Activated CD4-positive, alpha-beta T cell treated with anti-CD3 and anti-CD28 coated beads, Interleukin-2, Interleukin-6, amounts not matched to agents 100 ng/mL and 50 ng/mL, durations not matched to agents 16 hours and 8 hours (primary cell): ENCODE measurements at places on chromosomes 4 and X.

DNA sequence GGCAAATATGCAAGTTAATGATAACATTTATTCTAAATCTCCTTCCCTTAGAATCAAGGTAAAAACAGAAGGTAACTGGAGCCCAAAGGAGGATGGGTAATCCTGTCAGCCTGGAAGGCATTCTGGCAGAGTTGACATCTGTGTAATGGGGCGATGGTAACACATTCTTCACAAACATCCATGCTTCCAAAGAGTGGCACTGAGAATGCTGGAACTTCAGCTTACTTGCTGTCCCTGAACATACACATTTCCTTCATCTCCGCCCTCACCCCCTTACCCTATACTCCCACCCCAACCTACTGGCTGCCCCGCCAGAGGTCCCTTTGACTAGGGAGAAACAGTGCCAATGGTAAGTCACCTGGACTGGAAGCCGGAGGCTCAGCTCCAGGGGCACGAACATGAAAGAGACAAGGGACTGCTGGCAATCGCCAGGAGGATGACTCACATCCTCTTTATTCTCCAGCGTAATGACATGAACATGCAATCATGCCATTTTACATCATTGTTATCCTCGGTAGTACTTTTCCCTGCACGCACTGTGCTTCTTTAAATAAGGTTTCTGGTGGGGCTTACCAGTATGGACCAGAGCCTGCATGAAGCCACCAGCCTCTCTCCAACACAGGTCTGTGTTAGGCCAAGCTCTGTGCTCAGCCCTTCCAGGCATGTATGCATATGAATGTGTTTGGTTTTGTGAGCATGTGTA, 694.2 kb upstream of the TENM3 start:
- no peak for DNase-seq

DNA sequence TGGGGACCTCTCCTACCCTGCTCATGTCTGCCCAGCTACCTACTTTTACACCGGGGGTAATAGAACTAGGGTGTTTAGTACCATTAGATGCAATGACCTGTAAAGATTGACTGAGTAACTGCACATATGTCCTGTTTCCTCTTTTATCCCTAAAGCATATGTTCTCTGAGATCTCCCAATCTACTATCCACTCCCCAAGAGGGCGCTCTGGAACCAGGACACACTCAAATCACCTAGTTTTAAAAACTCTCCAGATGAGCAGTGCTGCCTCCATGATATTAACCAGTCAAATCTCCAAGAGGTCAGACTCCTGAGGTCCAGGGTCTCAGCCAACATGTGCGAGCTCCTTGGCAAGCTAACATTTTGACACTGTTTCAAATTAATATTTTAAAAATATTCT, 87.0 kb upstream of the TSPAN5 start:
- DNase-seq: peak; percentile 3

DNA sequence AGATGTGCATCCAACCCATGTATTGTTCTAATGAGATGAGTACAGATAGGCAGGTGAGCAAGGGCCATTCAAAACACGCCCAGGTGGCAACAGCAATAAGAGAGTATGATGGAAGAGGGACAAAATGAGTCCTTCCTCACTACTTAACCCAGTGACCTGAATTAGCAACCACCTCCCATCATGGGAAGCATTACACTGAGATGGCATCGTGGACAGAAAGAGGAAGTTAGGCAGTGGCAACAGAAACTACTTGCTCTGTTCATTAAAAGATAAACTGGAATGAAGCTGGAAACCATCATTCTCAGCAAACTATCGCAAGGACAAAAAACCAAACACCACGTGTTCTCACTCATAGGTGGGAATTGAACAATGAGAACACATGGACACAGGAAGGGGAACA, 17.2 kb downstream of the RXFP1 start:
- no peak for DNase-seq

DNA sequence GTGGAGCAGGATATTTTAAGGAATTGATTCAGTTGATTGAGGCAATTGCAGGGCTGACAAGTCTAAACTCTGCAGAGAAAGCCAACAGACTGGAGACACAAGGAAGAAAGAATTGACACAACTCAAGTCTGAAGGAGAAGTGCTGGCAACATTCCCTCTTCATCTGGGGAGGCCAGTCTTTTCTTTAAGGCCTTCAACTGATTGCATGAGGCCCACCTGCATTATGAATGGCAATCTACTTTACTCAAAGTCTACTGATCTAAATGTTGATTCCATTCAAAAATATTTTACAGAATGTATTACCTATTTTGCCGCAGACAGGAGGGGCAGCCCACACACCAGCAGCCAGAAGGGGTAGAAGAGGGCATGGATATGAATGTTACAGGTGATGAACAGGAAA, 425.2 kb downstream of the PCDH10 start:
- no peak for DNase-seq

DNA sequence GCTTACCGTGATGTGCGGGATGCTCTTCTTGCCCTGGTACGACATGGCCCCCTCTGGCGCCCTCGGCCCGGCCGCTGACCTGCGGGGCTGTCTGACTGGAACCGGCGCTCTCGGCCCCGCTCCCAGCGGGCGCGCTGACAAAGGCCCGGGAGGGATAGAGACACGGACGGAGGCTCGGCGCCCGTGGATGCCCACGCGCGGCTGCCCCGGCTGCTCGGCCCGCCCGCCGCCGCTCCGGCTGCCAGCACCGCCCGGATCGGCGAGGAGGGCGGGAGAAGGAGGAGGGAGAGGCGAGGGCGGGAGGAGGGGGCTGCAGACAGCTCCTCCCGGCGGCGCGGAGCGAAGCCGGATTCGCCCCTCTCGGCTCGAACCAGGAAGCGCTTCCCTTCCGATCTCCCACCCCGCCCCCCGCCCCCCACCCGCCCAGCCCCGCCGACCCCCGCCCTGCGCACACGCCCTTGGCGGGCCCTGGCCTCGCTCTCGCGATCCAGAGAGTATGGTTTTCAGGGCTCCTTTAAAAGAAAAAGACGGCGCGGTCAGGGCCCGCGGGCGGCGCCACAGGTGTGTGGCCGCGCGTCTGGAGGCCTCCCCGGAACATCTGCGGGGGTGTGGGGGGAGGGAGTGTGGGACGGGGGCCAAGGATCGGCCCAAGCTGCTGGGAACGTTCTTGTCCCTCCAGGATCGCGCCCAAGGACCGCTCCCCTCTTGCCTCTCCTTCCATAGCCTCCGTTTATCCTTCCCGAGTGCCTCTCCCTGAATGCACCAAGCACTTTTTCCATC, 4.5 kb downstream of the CRMP1 start:
- DNase-seq: no peak

- DNase-seq: no peak
Observed at GRCh38 chr4:171714791-171715454, 98.3 kb upstream of the GALNTL6 start.
